T-helper 9 cell (primary cell): ENCODE measurements at places on chromosomes 12 and 14.

GRCh38 chr12:108820707-108821406 lies 36.5 kb downstream of the SSH1 start:
- DNase-seq = no peak

DNA sequence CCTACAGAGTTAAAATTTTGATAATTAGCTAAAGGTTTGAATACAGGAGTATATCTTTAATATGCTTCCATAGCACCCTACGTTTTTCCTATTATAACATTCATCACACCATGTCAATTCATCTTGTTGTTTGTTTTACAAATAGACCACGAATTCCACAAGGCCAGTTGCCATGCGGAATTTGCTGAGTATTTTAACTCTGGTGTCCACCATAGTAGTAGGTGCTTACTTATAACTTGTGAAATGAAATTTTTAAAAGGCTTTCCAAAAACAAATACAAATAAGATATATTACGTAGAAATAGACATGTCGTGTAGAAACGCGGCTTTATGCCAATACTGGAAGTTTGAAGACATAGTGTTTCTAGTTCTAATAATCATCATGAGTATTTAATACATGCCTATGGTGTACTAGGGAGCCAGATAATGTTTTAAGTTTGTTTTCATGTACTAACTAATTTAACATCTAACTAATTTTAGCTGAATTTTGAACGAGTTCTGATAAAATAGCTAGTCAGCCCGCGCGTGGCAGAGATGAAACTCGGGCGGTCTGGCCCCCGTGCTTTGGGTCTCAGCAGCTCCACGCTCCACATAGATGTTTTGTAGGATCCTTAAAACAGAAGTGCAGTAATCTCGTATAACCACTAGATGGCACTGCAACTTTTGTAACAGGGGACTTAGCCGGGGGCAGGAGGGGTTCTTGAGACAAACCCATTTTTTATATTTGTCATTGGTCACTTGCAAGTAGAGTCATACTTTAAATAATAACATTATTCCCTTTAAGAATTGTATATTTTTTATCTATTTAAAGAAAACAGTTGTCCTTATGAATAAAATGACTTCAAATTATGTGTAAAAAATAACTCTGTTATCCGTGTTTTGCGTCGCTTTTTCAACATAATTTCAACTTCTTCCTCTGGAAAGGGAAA lies 10.2 kb downstream of the CD69 start:
- peak; percentile 23 for DNase-seq

DNA sequence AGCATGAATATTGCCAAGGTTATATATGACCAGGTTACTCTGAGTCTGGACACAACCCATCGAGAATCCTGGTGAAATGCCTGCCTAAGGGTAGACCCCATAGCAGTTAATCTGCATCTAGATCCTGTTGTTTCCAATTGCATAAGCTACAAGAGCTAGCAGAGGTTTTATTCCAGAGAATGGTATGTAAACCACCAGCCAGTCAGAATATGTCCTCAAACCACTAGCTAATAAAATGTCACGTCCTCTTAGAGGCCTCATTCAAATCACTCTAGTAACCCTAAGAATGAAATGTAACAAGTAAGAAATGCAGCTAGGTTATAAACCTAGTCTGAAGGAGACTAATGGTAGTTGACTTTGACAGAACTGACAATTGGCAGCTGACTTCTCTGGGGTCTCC lies 9.0 kb upstream of the YLPM1 start:
- DNase-seq = no peak

GRCh38 chr12:66823857-66824570 lies 145.1 kb upstream of the GRIP1 start:
- no peak for DNase-seq

GRCh38 chr12:102851246-102851645 lies 65.8 kb downstream of the PAH start:
- DNase-seq = no peak

DNA sequence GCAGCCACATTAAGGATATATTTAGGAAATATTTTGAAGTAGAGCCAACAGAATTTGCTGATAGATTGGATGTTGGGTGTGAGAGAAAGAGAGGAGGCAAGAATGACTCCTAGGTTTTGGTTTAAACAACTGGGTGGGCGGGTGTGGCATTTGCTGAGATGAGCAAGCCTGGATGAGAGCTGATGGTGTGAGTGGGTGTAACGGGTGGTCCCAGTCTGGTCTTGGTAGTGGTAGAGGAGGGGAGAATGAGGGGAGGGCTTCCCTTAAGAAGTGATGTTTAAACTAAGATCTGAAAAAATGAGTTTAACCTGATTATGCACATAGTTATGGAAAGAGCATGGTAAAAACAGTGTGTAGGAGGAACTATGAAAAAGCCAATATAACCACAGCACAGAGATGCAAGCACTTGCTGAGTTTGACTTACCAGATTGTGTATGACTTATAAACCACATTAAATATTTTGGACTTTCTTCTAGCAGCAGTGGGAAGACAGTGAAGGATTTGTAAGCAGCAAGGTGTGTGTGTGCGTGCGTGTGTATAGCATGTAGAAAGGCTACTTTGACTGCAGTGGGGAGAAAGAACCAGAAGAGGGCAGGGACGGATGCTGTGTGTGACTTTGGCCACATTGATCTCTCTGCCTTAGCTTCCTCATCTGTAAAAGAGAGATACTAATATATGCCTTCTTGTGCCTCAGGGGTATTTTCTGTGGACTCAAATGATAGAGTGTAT lies 139.7 kb downstream of the PRIMA1 start:
- no peak for DNase-seq

GRCh38 chr14:39861229-39861600 lies 429.0 kb upstream of the FBXO33 start:
- no peak for DNase-seq

- DNase-seq = no peak
These were observed 2.8 kb downstream of the CAND1 start for GRCh38 chr12:67271976-67272375.

- DNase-seq = no peak
These were observed 69.1 kb downstream of the PPP2R5E start for GRCh38 chr14:63474111-63474510.

GRCh38 chr14:23445773-23446172 lies 10.3 kb upstream of the MYH7 start:
- no peak for DNase-seq

GRCh38 chr12:104930388-104931326 lies 27.4 kb downstream of the SLC41A2 start:
- DNase-seq = no peak

DNA sequence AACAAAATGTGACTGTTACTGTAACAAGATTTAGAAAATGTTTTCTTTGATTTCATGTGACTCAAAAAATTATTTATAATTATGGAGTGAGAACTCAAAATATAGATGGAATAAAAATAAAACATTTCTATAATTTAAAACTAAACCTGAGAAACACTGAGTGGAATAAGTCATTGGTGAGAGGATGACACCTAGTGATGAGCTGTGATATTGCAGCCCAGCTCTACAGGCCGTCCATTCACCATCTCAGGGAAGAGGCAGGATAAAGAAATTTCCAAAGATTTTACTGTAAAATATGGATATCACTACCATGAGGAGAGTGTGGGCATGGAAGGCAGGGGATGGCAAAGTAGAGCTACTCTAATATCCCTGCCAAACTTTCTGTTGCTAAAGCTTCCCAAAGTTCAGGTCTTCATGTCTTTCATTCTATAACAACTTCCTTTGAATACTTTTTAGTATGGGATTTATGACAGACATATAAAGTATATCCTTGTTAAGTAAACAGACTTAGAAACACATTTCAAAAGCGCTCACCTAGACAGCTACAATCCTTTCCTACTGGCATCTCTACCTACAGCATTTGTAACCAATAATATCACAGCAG lies 308.0 kb downstream of the ITPR2 start:
- no peak for DNase-seq
